ENCODE measurements at places on chromosomes 3 and 15.

- DNase-seq, result peak; percentile 33
Measured at GRCh38 chr15:68821190-68821840, 620 bp upstream of the ANP32A start.

DNA sequence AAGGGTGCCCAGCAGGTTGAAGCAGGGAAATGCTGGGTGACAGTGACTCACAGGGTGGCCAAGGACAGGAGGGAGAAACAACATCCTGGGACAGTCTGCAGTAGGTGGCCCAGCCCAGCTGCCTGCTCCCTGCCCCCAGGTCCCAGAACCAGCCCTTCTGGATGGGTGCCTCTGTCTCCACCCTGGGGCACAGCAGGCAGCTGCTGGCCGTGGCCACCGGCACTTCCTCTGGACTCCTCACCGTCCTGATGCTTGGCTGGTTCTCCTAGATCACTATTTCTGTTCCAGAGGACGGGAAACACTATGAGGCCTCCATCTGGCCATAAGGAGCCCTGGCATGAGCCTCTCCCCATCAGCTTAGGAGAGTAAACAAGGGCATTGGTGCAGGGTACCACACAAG, 258.9 kb downstream of the XXYLT1 start:
- no peak for DNase-seq

- no peak for DNase-seq
Measured at GRCh38 chr3:183409219-183409618, 19.2 kb downstream of the MCF2L2 start.

GRCh38 chr15:73950831-73951561, 24.7 kb downstream of the LOXL1 start:
- peak; percentile 66 for DNase-seq

- no peak for DNase-seq
Measured at GRCh38 chr3:105674437-105675065, 194.3 kb downstream of the CBLB start.

DNA sequence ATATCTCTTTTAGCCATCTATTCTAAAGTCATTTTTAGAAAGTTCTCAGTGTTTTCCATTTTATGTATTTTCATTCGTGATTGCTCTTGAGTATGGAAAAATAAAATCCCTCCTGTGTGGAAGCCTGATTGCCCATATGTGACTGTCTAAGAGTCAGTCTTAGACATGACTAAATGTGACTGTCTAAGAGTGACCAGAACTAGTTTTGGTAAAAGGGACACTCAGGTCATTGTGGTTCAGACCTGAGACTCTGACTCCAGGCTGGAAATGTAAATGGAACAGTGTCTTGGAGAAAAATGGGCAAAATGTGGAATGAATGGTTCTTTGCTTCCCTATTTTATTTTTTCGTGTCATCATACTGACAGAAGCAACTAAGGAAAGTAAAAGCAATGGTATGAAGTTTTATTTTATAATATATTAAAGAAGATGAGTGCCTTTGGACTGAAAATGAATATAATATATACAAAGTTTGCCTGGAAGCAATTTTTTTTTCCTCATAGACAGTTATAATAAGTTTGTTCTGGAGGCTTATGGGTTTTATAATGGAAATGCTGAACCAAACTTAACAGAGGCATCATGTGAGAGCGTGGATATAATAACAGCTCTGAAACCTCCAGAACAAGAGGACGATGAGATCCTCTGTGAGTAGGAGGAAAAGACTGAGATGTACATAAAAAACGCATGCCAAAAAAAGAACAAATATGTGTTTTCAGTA, 264.4 kb downstream of the ZPLD1 start:
- DNase-seq, result no peak

- no peak for DNase-seq
Measured at GRCh38 chr3:121477589-121477988, 68.2 kb downstream of the POLQ start.

- no peak for DNase-seq
Measured at GRCh38 chr3:50174517-50174895, 16.9 kb upstream of the GNAT1 start.

DNA sequence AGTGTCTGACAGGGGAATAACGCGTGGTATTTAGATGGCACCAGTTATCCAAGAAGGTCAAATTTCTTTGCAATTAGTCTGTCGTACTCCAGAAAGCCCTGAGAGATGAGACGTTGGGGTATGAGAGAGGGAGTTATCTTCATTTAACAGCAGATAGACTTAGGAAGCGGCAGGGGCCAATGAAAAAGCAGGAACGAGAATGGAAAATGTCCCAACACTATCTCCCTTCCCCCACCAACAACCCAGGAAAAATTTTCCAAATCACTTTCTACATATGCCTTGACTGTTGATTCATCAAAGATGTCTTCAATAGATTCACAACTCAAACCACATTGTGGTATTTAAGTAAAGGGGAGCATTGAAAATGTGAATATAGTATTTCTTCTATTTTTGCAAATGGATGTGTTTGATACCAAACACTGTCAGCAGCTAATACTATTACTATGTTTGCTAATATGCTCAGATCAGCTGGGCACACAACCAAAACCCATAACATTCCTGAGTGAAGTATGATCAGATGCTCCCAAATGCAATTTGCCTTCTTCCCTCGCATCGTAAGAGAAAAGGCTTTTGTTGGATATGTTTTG, 13.3 kb upstream of the GREM1 start:
- no peak for DNase-seq

DNA sequence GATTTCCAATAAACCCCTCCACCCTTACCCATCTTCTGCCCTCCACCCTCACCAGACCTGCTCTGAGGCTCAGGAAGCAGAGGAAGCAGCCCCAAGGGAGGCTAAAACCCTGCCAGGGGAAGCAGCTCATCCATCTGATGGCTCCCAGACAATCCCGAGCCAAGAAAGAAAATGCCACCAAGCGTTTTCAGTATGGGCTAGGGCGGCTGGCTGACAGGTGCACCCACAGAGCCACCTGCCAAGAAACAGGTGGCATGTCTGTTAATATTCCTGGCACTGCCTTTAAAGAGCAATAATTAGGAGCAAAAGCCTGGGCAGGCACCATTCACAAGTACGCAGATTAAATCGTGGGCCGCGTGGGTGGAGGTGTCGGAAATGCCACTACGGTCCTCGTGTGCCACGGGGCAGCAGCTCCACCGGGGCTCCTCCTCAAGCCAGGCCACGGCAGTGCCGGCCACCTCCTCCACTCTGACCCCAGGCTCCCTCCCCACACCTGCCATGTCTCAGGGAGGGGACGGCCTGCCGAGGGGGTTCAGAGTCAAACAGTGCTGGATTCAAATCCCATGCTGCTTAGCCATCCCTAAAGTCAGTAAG, 23.9 kb upstream of the GRIP2 start:
- no peak for DNase-seq

- no peak for DNase-seq
Measured at GRCh38 chr3:54832876-54833275, 95.0 kb downstream of the LRTM1 start.

DNA sequence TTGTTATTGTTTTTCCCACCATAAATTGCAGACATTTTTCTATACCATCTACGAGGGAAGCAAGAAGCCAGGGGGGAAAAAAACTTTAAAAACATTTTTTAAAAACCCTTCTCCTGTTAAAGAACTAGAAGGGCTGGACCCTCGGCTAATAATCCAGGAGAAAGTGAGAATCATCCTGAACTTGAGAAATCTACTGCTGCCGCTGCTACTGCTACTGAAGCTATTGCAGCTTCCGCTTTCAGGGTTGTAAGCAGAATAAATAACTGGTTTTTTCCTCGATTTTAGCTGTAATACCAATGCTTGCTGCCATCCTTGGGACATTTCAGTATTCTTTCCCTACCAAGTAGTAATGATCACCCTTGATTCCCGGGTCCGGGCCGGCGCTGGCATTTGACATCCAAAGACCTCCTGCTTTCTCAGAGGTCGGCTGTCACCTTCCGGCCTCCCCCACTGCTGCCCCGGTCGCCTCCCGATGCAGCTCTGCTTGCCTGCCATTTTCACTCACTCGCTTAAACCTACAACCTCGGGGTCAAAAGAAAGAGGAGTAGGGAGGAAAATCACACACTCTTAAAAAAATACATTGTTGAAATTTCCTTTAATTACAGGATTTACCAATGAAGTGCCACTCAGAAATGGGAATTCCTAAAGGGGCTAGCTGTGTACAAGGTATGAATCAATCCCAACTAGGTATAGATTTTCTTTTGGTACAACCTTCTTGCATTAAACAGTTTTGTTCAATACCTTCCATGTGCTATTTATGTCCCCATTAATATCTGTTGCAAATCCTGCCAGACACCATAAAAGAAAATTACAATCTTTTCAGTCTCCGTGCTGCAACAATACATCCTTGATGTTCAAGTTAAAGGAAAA, 674 bp upstream of the MECOM start:
- no peak for DNase-seq

DNA sequence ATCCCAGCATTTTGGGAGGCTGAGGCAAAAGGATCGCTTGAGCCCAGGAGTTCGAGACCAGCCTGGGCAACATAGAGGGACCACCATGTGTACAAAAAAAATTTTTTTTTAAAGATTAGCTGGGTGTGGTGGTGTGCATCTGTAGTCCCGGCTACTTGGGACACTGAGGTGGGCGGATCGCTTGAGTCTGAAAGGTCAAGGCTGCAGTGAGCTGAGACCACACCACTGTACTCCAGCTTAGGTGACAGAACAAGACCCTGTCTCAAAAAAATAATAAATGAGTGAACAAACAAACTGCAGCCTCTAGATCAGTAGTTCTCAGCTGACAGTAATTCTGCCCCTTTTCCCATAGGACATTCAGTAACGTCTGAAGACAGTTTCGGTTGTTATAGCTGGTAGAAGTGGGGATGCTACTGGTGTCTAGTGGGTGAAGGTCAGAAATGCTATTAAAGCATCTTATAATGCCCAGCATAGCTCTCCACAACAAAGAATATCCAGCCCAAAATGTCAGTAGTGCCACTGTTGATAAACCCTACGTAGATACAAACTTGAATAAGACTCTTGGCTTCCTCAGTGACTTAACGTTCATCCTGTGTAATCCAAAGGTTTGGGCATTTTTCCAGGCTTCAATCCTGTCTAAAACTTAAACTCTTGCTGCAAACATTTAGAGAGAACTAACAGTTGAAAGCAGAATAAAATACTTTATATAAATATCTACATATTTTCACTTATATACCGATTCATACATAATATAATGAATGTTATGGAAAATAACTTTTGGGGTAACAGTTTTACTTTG, 10.6 kb downstream of the SMC4 start:
- DNase-seq, result no peak

GRCh38 chr15:52078876-52079700, 33.5 kb downstream of the BCL2L10 start:
- DNase-seq, result peak; percentile 84

- no peak for DNase-seq
Measured at GRCh38 chr3:51400166-51400565, 9.1 kb downstream of the RBM15B start.

GRCh38 chr3:50523279-50523811, 19.9 kb upstream of the CACNA2D2 start:
- DNase-seq, result no peak

GRCh38 chr3:24487325-24488262, 7.1 kb downstream of the THRB start:
- no peak for DNase-seq

- no peak for DNase-seq
Measured at GRCh38 chr15:45795440-45796069, 160.7 kb downstream of the SQOR start.

GRCh38 chr3:131630097-131630496, 127.3 kb upstream of the MRPL3 start:
- no peak for DNase-seq

DNA sequence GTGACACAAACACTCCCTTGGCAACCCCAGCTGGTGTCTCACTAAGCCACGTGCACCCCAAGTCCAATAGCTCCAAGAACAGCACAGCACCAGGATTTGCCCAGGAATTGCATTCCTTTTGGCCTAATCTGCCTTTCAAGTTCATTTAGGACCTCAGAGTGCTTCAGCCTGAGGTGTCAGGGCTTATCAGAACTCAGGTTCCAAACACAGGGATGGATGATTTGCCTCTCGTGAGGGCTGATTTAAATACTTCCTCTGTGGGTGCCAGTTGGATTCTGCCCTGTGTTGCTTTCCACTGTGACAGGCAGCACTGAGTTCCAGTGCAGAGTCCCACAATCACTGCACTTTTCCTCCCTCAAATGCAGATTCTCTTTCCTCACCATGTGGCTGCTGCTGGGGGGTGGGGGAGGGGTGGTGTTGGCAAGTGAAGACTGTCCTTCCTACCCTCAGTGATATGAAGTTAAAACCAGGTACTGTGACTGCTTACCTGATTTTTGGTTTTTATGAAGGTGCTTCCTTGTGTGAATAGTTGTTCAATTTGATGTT, 204.3 kb upstream of the STAC start:
- DNase-seq, result no peak

- DNase-seq, result no peak
Measured at GRCh38 chr3:177576746-177577145, 379.5 kb upstream of the TBL1XR1 start.

DNA sequence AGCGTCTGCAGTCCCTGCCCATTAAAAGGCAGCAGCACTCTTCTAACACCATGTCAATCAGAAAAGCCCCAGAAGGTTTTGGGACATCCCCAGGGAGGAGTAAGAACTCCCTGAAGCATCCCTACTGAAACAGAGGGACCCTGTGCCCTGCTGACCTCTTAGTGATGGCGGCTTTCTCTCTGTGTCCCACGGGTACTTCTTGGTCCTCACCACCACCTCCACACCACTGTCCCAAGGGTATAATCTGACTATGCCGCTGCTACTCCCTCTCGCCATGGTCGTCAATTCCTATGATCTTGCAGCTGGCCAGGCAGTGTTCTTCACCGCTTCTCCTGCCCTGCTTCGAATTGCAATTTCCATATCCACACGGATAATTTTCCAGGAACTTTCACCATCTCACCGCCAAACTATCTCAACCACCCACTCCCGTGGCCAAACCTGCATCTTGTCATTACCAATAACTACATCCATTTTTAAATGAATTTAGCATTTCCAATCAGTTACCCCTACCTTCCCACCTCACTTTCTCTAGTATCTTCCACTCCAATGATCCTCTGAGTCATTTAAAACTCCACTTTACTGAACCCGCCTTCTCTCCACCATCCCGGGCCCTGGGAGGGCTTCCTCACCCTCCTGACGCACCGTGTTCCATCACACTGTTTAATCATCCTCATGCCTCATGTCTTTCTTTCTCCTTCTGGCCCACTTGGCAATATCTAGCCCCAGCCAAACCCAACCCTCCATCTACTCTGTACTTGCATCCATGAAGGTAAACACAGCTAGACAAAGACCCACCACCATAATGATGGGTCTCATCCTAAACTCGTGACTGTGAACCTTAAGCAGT, 23.7 kb downstream of the PRR23E start:
- DNase-seq, result no peak

DNA sequence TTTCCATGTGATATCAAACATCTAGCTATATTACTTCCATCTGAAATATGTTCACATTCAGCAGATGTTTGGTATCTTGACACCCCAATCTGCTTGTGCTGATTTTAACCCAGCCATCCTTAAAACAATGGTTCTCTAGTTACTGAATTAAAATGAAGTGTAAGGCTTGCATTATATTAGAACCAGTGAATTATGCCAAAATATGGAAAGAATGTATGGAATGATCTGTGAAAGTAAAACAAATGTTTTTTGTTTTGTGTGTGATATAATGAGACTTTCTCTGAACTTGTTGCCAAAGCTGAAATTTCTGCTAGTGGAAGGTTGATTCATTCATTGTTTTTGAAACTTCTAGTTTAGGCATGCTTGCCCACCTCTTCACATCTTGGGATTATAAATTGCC, 317.1 kb downstream of the MEX3B start:
- no peak for DNase-seq

GRCh38 chr3:132283440-132283839, 33.8 kb upstream of the ACP3 start:
- no peak for DNase-seq

Measured in activated naive CD4-positive, alpha-beta T cell treated with Interleukin-2 at 50 U/mL for 16 hours (primary cell).